ENCODE measurements at places on chromosomes 6 and 20. TPM values are rescaled to one million over a fixed set of nuclear protein-coding genes. Genes with fewer than 3 reads are reported as not detected.

SIM1 gene
- not detected for total RNA-seq

LBP gene
- 0.15 TPM for total RNA-seq

SNAI1 gene
- total RNA-seq, result 8.8 TPM

SLC35D3 gene
- not detected for total RNA-seq

AGPAT4 gene
- 12.9 TPM for total RNA-seq

PNLDC1 gene
- total RNA-seq, result not detected

SLC16A10 gene
- 0.18 TPM for total RNA-seq

ACTL10 gene
- total RNA-seq, result not detected

RBM12 gene
- 100 TPM for total RNA-seq

PTP4A1 gene
- total RNA-seq, result 71.0 TPM

TUBB2A gene
- 33.3 TPM for total RNA-seq

ZSCAN23 gene
- 1.6 TPM for total RNA-seq

HSPA12B gene
- total RNA-seq, result 0.21 TPM

GNL1 gene
- total RNA-seq, result 90.6 TPM

HLA-DRB1 gene
- total RNA-seq, result 1.1 TPM

- no peak for DNase-seq
- no peaks in the 10 kb centered on the region for H3K36me3 ChIP-seq
- H3K27me3 ChIP-seq, result no peaks in the 10 kb centered on the region
- 0 out of 2 replicates have a peak, but pooled peaks cover 2% of the 10 kb centered on the region for H3K4me1 ChIP-seq
Measured at GRCh38 chr6:148700741-148701311, 46.0 kb upstream of the UST start.

- H3K27me3 ChIP-seq, result peaks cover 6% of the 10 kb centered on the region
- H3K4me1 ChIP-seq, result no peaks in the 10 kb centered on the region
- no peak overlapping the region for H3K4me3 ChIP-seq
- no peaks in the 10 kb centered on the region for H3K36me3 ChIP-seq
Measured at GRCh38 chr6:151661928-151662327, 145.6 kb upstream of the ESR1 start.

DNA sequence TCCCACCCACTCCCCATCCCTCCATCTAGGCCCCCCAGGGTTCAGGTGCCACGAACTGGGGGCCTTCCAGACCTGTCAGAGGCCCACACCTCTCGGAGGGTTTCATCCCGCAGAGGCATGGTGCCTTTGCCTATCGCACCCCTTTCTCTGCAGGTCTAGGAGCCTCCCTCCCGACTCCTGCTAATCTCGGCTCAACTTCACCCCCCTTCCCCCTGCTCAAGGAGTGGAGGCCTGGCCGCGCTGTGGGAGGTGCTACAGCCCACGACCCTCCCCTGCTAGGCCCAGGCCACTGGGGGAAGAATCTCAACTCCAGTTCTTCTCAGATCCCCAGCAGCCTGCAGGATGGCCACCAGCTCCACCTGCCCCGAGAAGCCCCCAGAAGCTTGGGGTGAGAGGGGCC is at the start of gene TULP1:
Gene TULP1 (minus strand): TSS at position 157 of the 400 bp plus-strand sequence. CDS start 38 bp downstream, at position 119.
- no peak within 1 kb of the TSS for H3K27ac ChIP-seq
- H3K27me3 ChIP-seq, result no peaks in the 10 kb centered on the region
- DNase-seq, result no peak
- H3K4me3 ChIP-seq, result no peak within 1 kb of the TSS

GRCh38 chr6:119647309-119647708 is 297.7 kb upstream of the MAN1A1 start:
- H3K4me3 ChIP-seq, result no peak overlapping the region
- no peaks in the 10 kb centered on the region for H3K36me3 ChIP-seq
- H3K27ac ChIP-seq, result no peak overlapping the region
- H3K27me3 ChIP-seq, result no peaks in the 10 kb centered on the region
- no peak for DNase-seq

DNA sequence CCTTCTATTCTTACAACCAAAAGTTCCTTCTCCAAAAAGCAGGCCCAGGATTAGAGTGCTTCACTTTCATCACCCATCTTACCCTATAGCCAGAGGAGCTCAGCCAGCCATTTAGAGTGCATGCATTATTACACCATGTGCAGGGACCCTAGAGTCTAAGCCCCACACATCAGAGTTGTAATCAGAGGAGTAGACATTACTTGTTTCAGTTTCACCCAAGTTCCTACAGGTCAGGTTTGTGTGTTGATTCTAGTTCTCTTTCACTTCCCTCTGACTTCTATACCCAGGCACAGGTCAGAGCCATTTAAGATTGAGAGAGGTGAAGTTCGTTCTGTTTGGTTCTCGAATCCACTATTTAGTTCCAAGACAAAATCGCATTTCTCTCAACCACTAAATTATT is 16.3 kb upstream of the ARFGEF3 start:
- no peak for DNase-seq
- peaks cover 8% of the 10 kb centered on the region for H3K27me3 ChIP-seq
- no peak overlapping the region for H3K27ac ChIP-seq
- no peak overlapping the region for H3K4me3 ChIP-seq
- no peaks in the 10 kb centered on the region for H3K36me3 ChIP-seq

- no peak overlapping the region for H3K4me3 ChIP-seq
- H3K4me1 ChIP-seq, result no peaks in the 10 kb centered on the region
- no peak for DNase-seq
- no peaks in the 10 kb centered on the region for H3K36me3 ChIP-seq
Measured at GRCh38 chr20:56171087-56172012, 77.2 kb upstream of the MC3R start.

DNA sequence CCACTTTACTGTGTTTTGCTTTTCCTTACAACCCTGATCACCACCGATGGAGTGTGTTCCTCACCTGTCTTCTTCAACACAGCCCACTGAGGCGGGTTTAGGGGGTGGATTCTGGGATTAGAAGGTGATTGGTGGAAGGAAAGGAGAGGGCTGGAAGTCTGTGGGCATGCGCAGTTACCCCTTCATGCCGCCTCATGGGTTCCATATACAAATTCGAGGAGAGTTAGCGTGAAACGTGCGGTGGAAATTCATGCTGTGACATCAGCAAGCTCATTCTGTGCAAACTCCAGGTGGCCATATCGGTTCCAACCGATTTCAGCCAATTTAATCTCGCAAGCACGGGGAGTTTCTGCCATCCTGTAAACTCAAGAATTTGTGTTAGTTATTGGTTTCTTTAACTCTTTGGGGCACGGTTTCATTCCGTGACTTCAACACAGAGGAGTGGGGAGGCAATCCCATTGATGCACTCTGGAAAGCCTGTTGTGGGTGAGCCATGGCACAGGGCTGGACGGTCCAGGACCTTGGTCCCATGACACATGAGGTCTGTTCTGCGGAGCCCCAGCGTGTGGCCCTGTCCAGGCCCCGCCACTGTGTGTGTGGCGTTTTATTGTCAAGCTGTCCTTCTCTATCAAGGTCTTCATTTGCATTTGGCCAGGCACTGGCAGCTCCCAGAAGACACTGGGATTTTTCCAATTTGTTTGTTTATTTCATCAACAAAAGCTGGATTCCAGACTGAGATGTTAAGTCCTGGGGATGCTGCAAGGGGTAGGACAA is 482.8 kb upstream of the SULF2 start:
- 0 out of 2 replicates have a peak, but pooled peaks cover 2% of the 10 kb centered on the region for H3K27me3 ChIP-seq
- H3K4me1 ChIP-seq, result no peaks in the 10 kb centered on the region
- H3K4me3 ChIP-seq, result no peak overlapping the region
- no peak for DNase-seq

DNA sequence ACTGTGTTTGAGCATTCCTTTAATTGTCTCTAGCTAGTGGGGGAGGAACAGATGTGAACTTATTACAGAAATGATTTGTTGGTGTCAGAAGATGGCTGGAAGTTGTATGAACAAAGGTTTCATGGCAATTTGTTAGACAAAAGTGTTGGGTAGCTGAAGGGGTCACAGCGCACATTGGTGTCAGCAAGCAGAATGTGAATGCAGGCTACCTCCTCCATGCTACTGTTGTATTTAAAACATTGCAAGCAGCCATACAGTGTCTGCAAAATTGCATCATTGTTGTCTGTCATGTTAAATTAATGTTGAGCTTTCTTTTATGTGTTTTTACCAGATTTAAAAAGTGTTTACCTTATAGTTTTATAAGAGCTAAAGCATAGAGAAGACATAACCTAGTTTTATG is 6.2 kb downstream of the LRRC1 start:
- no peaks in the 10 kb centered on the region for H3K27me3 ChIP-seq
- DNase-seq, result no peak
- no peaks in the 10 kb centered on the region for H3K36me3 ChIP-seq
- no peak overlapping the region for H3K27ac ChIP-seq
- H3K4me1 ChIP-seq, result peaks cover 13% of the 10 kb centered on the region
- no peak overlapping the region for H3K4me3 ChIP-seq

- DNase-seq, result no peak
- no peaks in the 10 kb centered on the region for H3K36me3 ChIP-seq
- H3K27me3 ChIP-seq, result no peaks in the 10 kb centered on the region
- no peak overlapping the region for H3K27ac ChIP-seq
- no peak overlapping the region for H3K4me3 ChIP-seq
Measured at GRCh38 chr6:145139140-145139850, 596.0 kb downstream of the EPM2A start.

- no peak overlapping the region for H3K27ac ChIP-seq
- no peaks in the 10 kb centered on the region for H3K36me3 ChIP-seq
- no peak overlapping the region for H3K4me3 ChIP-seq
- DNase-seq, result no peak
- no peaks in the 10 kb centered on the region for H3K27me3 ChIP-seq
Measured at GRCh38 chr20:63080411-63080810, 73.6 kb upstream of the BHLHE23 start.

GRCh38 chr6:31727034-31727716 is 1.9 kb downstream of the DDAH2 start:
- H3K27ac ChIP-seq, result no peak overlapping the region
- peaks cover 22% of the 10 kb centered on the region for H3K4me1 ChIP-seq
- no peak overlapping the region for H3K4me3 ChIP-seq
- peaks cover 9% of the 10 kb centered on the region for H3K36me3 ChIP-seq
- DNase-seq, result no peak

- no peak for DNase-seq
- 0 out of 2 replicates have a peak overlapping the region, but pooled peaks have one; percentile 21 for H3K27ac ChIP-seq
- peaks cover 4% of the 10 kb centered on the region for H3K36me3 ChIP-seq
- H3K4me1 ChIP-seq, result no peaks in the 10 kb centered on the region
- H3K4me3 ChIP-seq, result no peak overlapping the region
Measured at GRCh38 chr6:36850021-36850420, 10.8 kb upstream of the CPNE5 start.

GRCh38 chr20:49037962-49038387 is 8.1 kb upstream of the CSE1L start:
- no peaks in the 10 kb centered on the region for H3K4me1 ChIP-seq
- H3K36me3 ChIP-seq, result peaks cover 4% of the 10 kb centered on the region

DNA sequence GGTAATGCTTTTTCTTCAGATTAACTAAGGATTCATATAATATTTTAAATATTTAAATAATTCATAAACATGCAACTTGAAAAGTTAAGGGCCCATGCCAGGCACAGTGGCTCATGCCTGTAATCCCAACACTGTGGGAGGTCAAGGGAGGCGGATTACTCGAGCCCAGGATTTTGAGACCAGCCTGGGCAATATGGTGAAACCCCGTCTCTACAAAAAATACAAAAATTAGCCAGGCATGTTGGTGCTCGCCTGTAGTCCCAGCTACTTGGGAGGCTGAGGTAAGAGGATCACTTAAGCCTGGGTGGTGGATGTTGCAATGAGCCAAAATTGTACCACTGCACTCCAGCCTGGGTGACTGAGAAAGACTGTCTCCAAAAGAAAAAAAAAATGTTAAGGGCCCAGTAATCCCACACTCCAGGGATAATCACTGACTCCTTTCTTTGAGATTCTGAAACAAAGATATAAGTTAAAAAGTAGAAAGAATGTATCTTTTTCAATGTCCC is 7.9 kb upstream of the RIN2 start:
- DNase-seq, result no peak
- no peaks in the 10 kb centered on the region for H3K4me1 ChIP-seq
- H3K36me3 ChIP-seq, result no peaks in the 10 kb centered on the region
- no peak overlapping the region for H3K4me3 ChIP-seq
- no peak overlapping the region for H3K27ac ChIP-seq

DNA sequence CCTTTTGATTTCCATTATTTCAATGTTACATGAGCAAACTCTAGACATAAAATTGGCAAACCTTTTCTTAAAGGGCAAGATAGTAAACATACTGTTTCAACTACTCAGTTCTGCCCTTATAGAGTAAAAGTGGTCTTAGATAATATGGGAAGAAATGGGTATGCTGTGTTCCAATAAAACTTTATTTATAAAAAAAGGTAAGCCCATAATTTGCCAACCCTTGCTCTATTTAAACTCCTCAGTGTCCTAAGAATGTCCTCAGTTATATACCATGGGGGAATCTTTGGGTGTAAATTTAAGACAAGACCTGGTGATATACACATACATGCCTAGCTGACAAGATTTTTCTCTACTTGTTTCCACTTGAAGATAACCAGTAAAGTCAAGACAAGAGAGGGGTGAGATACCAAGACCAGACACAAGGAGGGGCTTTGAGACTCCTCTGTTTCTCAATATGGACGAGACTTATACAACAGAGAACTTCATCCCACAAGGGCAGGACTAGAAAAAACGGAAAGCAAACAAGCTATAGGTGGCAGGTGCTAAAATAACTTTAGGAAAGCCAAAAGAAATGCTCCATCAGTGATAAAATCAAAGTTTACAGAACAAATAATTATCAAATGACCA is 10.5 kb downstream of the SNX3 start:
- H3K36me3 ChIP-seq, result no peaks in the 10 kb centered on the region
- no peak overlapping the region for H3K4me3 ChIP-seq
- no peaks in the 10 kb centered on the region for H3K27me3 ChIP-seq
- no peak for DNase-seq
- no peaks in the 10 kb centered on the region for H3K4me1 ChIP-seq
- H3K27ac ChIP-seq, result no peak overlapping the region

- no peak overlapping the region for H3K27ac ChIP-seq
- no peaks in the 10 kb centered on the region for H3K27me3 ChIP-seq
- no peak overlapping the region for H3K4me3 ChIP-seq
- peaks cover 74% of the 10 kb centered on the region for H3K36me3 ChIP-seq
- DNase-seq, result no peak
Measured at GRCh38 chr20:13771853-13772453, 12.8 kb downstream of the ESF1 start.

DNA sequence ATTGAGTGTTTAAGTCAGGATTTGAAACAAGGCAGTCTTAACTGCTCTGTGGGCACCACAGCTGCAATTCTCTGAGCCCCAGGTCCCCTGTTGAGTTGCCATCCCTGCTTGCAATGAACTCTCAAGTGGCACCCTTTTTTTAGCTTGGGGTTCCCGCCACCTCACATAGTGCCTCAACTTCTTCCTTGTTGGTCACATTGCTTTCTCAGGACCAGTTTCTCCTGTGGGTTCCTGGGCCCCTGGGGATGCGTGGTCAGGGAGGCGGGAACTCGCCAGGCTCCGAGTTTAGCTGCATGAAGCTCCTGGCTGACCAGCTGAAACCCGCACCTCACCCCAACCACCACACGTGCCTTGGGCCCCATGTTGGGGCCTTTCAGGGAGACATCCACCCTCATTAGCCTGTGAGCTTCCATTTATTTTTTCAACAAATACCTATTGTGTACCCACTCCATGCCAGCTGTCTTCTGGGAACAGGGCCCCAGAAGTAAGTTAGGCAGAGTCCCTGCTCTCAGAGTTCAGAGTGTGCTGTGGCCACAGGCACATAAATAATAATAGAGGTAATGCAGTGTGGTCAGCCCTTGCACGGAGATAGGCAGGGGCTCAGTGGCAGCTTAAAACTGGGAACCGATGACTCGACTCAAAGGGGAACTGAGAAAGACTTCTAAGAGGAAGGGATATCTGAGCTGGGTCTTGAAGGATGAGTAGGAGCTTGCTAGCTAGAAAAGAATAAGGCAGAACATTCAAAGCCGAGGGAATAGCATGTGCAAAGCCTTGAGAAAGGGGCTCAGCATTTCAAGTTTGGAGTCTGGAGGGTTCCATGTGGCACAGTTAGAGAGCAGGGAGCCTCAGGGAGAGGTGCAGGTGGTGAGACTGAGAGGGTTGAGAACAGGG is 33.9 kb upstream of the FAM83D start:
- H3K27me3 ChIP-seq, result peaks cover 3% of the 10 kb centered on the region
- H3K4me1 ChIP-seq, result no peaks in the 10 kb centered on the region
- H3K27ac ChIP-seq, result no peak overlapping the region
- no peak for DNase-seq
